Cardiac muscle cell (in vitro differentiated cells and primary cell): ENCODE measurements at places on chromosomes 12 and 14. TPM values are rescaled to one million over a fixed set of nuclear protein-coding genes. Genes with fewer than 3 reads are reported as not detected.

The MANSC1 gene
- 1.8 and 2.6 TPM in 2 replicates for total RNA-seq

The SMCO2 gene
- not detected in 2 replicates for total RNA-seq

The CAPZA3 gene
- total RNA-seq, result not detected in 2 replicates

The SPX gene
- total RNA-seq, result 1.5 and 3.0 TPM in 2 replicates

The MORN3 gene
- total RNA-seq, result 1.1 and 2.0 TPM in 2 replicates

The ANO4 gene
- 0.33 and 0.95 TPM in 2 replicates for total RNA-seq

The CPM gene
- total RNA-seq, result 1.7 and 2.0 TPM in 2 replicates

The TAS2R42 gene
- not detected in 2 replicates for total RNA-seq
